AML-193 (cell line): ENCODE measurements at places on chromosomes 11 and 22.

DNA sequence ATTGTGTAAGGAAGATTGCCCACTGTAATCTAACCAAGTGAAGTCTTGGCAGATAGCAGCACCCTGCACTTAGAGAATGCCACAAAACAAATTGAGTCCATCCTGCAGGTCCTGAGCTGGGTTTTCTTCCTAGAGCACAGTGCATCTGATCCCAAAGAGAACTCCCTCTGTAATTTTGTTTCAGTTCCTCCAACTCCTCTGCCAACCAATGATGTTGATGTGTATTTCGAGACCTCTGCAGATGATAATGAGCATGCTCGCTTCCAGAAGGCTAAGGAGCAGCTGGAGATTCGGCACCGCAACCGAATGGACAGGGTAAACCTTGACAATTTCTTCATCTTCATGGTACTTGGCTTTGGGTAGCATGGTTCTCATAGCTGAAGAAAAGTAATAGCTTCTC lies 33.1 kb upstream of the ST14 start:
- no peak for DNase-seq

DNA sequence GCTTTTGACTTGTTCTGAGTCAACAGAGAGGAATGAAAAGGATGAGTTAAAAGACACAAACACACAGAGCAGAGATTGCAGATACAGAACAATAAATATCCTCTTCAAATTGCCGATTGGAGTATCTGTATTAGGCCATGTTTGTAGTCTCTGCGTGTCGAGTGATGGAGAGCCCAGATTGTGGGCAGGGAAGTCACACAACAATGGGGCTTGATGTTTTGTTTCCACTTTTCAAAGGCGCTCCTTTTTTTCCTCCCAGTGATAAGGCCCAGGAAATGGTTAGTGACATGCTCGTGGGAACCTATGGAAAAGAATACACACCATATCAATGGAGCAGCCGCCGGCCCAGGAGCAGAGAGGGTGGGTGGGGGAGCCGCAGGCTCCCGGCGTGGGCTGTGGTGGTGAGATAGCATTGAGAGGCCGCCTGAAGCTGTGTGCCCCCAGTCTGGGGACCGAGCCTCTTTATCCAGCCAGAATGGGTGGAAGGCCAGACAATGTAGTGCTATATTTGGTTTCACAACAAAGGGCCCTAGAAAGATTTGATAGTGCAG lies 555.9 kb downstream of the INSC start:
- no peak for DNase-seq

GRCh38 chr11:6677018-6677417 lies 6.1 kb downstream of the MRPL17 start:
- DNase-seq, result no peak

DNA sequence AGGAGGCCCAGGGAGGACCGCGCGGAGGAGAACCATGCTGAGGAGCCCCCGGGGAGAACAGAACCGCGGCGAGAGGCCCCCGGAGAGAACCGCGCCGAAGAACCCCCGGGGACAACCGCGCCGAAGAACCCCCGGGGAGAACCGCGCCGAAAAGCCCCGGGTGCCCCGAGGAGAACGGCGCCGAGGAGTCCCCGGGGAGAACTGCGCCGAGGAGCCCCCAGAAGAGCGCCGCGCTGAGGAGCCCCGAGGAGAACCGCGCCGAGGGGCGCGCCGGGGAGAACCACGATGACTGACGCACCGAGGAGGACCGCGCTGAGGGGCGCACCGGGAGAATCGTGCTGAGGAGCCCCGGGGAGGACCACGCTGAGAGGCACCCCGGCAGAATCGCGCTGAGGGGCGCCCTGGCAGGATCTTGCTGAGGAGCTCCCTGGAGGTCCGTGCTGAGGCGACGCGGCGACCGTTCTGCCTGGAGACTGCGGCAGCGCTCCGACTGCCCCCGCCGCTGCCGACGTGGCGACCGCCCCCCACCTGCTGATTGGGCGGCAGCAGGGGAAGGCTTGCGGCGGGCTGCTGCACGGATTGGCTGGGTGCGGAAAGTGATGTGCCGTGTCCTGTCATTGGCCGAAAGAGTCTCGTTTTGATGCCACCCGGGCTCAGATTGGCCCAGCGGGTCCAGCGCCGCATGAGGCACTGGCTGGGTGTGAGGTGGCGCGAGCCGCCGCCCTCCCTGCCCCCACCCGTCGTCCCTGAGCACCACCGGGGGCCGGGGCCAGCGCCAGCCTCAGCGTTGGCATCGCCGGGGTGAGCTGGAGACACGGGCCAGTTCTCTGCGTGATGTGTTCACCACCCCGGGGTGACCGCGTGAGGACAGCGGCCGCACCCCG lies at the start of gene KCNQ1OT1:
TSS of gene KCNQ1OT1 (minus strand) at position 464 of the 884 bp plus-strand sequence.
- peak; percentile 81 for DNase-seq

DNA sequence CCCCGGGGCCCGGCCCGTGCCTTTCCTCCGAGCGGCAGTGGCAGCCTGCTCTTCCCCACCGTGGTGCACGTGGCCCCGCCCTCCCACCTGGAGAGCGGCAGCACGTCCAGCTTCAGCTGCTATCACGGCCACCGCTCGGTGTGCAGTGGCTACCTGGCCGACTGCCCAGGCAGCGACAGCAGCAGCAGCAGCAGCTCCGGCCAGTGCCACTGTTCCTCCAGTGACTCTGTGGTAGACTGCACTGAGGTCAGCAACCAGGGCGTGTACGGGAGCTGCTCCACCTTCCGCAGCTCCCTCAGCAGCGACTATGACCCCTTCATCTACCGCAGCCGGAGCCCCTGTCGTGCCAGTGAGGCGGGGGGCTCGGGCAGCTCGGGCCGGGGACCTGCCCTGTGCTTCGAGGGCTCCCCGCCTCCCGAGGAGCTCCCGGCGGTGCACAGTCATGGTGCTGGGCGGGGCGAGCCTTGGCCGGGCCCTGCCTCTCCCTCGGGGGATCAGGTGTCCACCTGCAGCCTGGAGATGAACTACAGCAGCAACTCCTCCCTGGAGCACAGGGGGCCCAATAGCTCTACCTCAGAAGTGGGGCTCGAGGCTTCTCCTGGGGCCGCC lies 11.9 kb downstream of the C22orf31 start:
- DNase-seq, result no peak

DNA sequence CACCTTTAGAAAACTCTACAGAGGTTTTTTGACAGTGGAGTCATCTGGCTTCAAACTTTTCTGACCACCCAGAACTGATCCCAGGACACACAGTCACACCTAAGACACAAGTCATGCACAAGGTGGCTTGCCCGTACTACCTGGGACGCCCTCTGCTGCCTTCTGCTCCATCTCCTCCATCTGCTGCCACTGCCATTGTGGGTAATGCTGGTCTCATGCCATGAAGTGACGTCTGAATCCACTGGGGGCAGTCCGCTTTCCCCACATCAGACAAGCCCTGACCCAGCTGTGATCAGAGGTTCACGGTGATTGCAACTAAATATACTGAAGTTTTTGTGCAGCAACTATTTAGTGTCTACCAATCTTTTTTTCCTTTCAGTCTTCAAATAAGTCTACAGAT lies 5.4 kb upstream of the NDUFS8 start:
- DNase-seq, result no peak

DNA sequence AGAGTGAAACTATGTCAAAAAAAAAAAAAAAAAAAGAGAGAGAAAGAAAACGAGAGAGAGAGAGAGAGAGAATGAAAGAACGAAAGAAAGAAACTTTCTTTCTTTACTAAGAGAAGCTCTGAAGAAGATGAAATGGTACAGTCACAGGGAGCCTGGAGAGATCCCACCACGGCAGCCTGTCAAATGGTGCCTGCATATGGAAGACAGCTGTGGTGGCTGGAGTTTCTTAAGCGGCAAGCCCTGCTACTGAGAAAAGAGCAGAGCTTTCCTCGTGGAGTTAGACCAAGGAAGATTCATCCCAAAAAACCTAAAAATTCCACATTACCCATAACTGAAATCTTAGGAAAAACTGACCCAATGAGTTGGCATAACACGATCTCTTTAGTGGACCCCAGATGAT lies 66.7 kb downstream of the MICAL3 start:
- no peak for DNase-seq

GRCh38 chr11:62108017-62108750 lies 15.6 kb upstream of the INCENP start:
- DNase-seq, result peak; percentile 67

DNA sequence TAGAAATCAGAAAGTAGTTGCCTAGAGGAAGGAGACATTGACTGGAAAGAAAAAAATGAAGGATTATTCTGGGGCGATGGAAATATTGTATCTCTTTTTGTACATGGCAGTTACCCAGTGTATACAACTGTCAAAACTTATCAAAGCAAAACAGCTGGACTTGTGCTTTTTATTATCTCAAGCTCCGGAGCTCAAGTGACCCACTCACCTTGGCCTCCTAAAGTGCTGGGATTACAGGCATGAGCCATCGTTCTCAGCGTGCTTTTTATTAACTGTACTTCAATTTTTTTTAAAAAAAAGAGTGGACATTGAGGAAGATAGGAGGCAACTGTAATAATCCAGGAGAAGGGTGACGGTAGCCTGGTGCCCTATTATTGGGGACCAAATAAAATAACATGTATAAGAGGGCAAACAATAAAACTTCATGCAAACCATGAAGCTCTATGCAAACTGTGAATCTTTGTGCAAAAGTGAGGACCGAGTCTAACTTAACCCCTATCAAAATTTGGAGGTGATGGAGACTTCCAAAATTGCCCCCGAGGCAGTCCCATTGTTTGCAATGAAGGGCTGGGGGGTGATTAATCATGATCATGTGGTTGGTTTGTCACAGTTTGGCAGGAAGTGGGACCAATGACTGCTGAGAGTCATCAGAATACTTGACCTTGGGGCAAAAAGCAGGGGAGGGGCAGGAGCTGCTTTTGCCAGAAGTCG lies 23.5 kb downstream of the FZD4 start:
- no peak for DNase-seq

DNA sequence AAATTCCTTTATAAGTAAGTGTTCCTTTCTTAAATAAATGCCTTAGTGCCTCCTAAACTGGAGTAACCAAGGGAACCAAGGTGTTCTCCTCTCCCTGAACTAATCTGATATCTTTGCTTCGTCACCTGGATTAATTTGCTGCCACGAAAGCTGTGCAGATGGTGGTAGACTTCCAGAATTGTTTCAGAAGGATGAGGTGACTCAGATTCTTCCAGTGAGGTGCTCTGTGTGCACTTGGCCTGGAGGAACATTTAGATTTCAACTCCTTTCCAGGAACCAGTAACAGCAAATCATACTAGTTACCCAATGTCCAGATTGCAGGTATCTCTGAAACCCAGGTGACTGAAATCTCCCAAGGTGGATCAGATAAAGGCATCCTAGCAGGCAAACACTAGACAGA lies 181.9 kb downstream of the FAT3 start:
- DNase-seq, result no peak

DNA sequence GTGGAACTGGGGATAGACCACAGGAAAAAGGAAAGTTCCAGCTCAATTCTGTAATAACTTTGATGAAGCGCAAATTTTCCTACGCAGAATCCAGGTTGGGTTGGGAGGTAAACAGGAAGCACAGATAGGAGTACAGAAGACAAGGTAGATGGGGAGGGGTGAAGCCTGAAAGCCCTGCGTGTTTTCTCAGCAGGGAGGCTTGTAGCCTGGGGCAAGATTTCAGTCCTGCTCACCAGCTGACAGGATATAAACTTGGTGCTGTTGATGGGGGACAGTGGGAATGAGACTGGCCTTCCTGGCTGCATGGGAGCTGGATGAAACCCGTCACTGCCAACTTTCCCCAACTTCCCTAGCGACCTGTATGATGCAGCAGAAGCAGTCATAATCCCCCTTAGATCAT lies 114.9 kb downstream of the ARHGAP32 start:
- no peak for DNase-seq

DNA sequence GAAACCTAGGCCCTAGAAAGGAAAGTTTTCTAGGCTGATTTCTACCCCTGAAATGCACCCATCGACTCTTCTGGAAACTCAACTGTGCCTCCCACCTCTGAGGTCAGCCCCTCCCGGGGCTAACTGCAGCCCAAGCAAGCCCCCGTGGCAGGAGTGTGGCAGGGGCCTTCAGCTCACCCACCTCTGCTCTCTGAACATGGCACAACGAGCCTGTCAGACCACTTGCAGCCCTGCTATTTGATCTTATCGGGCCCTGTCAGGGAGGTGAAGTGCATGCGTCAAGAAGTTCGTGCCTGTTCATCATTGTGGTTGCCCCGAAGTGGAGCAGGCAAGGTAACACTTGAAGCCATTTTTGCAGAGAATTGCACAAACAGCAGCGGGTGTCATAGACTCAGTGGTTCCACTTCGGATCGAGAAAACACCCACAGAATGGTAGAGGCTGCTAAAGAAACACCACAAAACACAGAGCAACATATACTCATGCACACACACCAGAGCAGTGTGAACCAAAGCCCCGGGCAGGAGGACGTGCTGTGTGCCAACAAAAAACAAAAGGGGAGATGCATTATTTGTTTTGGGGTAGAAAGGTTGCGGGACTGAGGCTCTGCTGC lies 262.7 kb downstream of the ETS1 start:
- no peak for DNase-seq

DNA sequence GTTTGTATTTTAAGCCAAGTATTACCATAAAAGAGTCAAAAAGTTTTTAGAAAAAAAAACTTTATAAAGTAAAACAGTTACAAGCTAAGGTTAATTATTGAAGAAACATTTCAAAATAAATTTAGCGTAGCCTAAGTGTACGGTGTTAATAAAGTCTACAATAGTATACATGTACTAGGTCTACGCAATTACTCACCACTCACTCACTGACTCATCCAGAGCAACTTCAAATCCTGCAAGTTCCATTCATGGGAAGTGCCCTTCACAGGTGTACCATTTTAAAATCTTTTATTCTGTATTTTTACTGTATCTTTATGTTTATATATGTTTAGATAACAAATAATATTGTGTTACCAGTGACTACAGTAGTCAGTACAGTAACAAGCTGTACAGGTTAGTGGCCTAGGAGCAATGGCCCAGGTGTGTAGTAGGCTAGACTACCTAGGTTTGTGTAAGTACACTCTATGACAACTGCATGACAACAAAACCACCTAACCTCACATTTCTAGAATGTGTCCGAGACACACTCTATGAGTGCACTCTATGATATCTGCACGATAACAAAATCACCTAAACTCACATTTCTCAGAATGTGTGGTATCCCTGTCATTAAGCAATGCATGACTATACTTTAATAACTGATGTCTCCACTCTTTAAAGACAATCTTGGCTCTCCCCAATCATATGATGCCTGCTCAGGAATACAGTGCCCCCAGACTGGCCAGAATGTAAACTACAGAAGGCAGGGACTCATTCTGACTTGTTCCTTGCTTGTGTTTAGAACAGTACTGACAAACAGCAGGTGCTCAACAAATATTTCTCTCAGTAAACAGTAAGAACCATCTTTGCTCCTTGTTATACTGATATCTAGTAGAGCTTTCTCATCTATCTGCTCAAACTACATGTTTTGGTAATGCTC lies 21.2 kb downstream of the KMT5B start:
- DNase-seq, result no peak

DNA sequence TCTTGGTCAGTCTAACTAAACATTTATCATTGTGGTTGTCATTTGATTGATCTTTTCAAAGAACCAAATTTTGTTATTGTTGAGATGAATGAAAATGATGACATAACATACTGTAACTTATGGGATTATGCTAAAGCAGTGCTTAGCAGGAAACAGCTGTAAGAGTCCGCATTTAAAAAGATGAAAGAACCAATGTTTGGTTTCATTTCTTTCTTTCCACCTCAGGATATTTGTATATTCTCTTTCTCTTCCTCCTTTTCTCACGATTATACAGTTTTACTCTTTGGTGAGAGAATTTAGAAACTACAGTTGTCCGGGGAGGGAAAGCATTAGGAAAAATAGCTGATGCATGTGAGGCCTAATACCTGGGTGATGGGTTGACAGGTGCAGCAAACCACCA lies 23.1 kb downstream of the PIH1D2 start:
- DNase-seq, result no peak
